SK-N-DZ (cell line): ENCODE measurements at places on chromosomes 7 and 10.

DNA sequence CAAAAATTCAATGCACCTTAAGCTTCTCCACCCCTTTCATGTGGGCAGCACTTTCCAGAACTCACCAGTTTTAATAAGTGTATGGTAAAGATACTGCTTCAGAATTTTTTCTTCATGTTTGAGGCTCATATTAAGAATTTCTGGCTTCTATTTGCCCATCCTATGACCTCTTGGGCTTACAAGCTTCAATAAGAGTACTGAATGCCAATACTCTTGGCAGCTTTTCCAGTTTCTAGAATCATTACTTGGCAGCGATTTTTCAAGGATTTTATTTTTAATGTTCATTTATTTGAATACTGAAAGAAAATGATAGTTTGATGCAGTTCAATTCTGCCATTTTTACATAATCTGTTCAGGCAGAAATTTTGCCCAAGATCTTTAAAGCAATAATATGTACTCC, 242.1 kb upstream of the KCND2 start:
- DNase-seq, result no peak

DNA sequence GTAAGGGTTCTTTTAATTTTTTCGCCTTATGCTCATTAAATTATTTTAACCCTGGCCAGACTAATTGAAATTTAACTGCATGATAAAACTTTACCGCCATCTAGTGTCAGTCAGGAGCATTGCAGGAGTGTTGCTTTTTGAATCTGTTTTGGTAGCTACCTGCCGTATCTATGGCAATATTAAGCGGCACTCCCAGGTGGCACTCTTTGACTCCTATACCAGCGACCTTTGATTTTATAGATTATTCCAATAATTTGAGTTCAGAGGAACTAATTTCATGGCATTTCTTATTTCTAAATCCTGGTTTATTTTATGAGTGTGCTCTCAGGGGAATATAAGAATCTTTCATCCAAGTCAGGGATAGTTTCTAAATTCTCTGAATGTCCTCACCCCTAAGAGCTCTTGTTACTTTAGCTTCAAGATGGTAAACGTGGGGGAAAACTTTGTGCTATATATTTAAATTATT, 198.9 kb downstream of the REEP3 start:
- DNase-seq, result peak; percentile 59

DNA sequence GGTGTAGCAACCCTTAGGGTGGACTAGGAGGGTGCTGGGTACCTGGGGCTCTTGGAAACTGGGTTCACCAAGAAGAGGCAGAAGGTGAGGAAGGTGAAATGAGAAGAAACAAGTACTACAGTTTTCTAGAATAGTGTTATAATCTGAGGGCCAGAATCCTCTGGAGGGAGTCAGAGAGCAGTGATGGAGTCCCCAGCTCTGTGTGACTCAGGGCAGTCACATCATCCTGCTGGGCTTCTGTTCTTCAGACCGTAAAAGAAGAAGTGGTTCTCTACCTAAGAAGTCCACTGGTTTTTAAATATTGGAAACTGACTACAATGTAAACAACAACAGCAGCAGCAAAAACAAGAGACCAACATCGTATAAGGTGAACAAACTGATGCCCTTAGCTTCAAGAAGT, 197.3 kb downstream of the PRPF18 start:
- DNase-seq, result no peak

GRCh38 chr7:133290041-133290440, 37.2 kb downstream of the EXOC4 start:
- no peak for DNase-seq

- no peak for DNase-seq
These were observed 17.3 kb downstream of the ZNF777 start for GRCh38 chr7:149443523-149443922.

DNA sequence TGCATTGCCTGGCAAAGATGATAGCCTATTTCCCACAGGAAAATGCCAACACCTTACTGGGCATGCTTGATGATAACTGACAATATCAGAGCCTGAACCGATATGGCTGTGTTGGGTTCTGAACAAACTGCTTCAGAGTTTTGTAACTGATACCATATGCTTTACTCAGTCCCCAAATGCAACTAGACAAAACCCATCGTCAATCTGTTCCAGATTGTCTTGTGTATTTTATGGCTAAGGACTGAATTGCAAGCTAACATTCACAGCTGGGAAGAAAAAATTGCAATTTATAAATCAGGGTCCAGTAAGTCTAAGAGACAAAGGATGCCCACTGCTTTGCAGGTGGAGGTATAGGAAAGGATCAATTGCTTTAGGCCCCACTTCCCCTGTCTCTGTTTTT, 116.8 kb upstream of the WNT16 start:
- no peak for DNase-seq

DNA sequence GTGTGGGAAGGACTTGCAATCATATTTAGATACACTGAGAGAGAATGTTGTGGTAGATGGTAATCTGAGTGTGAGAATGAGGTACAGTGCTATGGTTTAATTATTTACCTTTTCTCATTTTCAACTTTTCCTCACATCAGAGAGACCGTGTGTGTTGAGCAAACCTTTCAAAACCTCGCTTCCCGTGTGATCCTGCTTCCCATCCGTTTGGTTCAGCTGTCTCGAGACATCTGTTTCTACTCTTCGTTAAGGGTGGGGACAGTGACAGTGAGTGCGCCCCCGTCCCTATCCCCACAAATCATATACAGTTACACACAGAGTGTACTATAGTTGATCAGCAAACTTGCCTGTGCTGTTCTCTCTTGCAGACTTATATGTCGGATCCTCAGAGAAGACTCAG, 33.0 kb upstream of the NOBOX start:
- no peak for DNase-seq

GRCh38 chr7:94064541-94065191, 60.5 kb upstream of the BET1 start:
- peak; percentile 6 for DNase-seq

DNA sequence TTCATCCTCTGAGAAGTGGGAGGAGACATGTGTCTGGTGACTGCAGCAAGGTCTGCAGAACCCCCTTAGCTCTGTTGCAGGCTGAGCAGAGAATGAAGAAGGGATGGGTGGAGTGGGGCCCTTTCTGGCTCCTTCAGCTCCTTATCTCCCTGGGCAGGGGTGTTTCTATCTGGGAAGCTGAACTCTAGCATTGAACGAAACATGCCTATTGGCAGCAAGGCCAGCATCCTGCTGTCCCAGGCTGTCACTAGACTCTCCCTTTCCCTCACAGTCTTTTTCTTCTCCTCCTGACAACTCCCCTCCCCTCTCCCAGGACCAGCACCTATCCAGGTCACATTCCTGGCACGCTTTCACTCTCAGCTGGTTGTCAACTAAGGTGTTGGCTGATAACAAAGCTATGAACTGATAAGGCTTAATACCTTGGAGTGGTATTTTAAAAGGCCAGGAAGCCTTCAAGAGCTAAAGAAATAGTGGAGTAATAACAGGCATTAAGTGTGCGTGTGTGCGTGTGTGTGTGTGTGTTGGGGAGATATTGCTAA, 128.8 kb upstream of the FZD8 start:
- no peak for DNase-seq

DNA sequence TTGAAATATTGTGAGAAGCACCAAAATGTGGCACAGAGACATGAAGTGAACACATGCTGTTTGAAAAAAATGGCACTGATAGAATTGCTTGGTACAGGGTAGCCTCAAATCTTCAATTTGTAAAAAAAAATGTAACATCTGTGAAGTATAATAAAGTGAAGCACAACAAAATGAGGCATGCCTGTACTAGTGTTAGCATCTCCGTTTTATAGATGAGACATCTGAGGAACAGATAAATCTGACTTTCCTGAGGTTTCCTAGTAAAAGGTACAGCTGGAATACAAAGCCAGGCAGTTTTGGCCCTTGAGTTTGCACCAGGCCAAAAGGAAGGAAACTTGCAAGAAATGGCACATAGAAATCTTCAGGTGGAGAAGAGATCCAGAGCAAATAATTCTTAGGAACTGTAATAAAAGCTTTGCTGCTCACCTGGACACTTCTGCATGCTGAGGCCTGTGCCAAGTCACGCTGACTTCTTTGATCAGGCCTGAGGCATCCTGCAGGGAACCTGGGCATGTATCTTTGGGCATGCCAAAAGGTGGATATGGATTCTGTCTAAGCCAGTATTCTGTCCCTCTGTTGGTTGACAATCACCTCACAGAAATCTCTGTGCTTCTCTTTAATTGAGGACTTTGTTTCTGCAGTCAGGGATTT, 251.5 kb upstream of the PLPP4 start:
- no peak for DNase-seq

DNA sequence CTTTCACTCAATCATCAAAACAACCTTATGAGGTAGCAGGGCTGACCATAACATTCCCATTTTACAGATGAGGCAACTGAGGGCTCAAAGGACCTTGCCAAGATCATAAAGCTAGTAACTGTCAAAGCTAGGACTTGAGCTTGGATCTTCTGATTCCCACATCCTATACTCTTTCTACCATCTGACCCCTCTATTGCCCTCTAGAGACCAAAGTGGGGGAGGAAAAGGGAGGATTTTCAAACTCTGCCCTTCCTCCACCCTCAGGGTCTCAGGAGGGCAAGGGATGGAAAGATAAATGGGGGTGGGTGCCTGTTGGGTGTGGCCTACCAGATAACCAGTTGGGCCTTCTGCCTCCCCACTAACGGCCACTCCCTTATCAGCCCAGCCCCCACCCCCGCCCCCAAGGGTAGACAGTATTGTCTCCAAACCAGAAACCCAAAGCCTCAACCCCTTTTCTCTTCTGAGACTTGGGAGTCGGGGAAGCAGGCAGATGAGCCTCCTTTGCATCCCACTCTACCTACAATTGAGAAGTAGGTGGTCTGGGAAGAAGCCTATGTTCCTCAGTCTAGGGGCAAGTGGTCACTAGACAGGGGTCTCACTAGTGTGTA, 7.9 kb downstream of the LDB1 start:
- DNase-seq, result peak; percentile 44
